ENCODE measurements at places on chromosomes 6 and 20. TPM values are rescaled to one million over a fixed set of nuclear protein-coding genes. Genes with fewer than 3 reads are reported as not detected.

The KHDC1L gene
- 0.58 TPM for total RNA-seq

The NPEPL1 gene
- 29.1 TPM for total RNA-seq

The PSORS1C1 gene
- total RNA-seq = not detected

- H3K36me3 ChIP-seq = no peaks in the 10 kb centered on the region
- H3K27ac ChIP-seq = no peak overlapping the region
- no peaks in the 10 kb centered on the region for H3K4me1 ChIP-seq
- H3K4me3 ChIP-seq = no peak overlapping the region
- DNase-seq = no peak
Observed at GRCh38 chr6:62775427-62776022, 435.7 kb upstream of the FKBP1C start.

DNA sequence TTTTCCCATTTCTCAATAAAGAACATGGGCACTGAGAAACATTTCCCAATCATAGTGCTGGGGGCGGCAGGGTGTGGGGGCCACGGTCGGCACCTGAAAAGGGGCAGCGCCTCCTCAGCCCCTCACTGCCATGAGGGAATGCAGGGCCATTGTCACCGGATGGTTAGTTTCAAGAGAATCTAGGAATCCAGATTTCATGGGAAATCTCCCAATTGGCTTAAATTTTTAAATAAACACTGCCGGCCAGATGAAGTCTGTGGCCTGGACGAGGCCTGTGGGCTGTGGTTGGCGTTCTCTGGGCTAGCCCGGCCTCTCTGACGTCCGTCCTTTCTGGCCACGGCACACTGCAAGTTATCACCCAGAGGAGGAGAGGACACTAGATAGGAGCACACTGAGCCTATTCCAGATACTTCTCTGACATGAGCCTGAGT is 25.6 kb downstream of the MANBAL start:
- peaks cover 31% of the 10 kb centered on the region for H3K4me1 ChIP-seq
- no peak overlapping the region for H3K4me3 ChIP-seq
- DNase-seq = no peak
- no peaks in the 10 kb centered on the region for H3K27me3 ChIP-seq
- H3K36me3 ChIP-seq = peaks cover 22% of the 10 kb centered on the region
- H3K27ac ChIP-seq = no peak overlapping the region

GRCh38 chr20:42484790-42485375 is 704.8 kb downstream of the PTPRT start:
- no peak overlapping the region for H3K27ac ChIP-seq
- no peak for DNase-seq
- H3K4me1 ChIP-seq = no peaks in the 10 kb centered on the region
- H3K36me3 ChIP-seq = no peaks in the 10 kb centered on the region
- no peak overlapping the region for H3K4me3 ChIP-seq

The COQ3 gene
- 6.6 TPM for total RNA-seq

GRCh38 chr20:50405235-50405914 is 104.8 kb upstream of the PTPN1 start:
- H3K27me3 ChIP-seq = peaks cover 36% of the 10 kb centered on the region
- no peaks in the 10 kb centered on the region for H3K36me3 ChIP-seq

Data from activated CD4-positive, alpha-beta memory T cell treated with anti-CD3 and anti-CD28 coated beads, Interleukin-2, amount 10 ng/mL, durations not matched to agents 7 days and 5 days (primary cell).